Forelimb muscle (tissue), 1 donor: ENCODE measurements at places on chromosomes 7 and 10.

GRCh38 chr7:152354061-152354460 lies 81.7 kb downstream of the KMT2C start:
- DNase-seq, result no peak

- no peak for DNase-seq
Observed at GRCh38 chr7:26813432-26813831, 51.0 kb downstream of the SKAP2 start.

DNA sequence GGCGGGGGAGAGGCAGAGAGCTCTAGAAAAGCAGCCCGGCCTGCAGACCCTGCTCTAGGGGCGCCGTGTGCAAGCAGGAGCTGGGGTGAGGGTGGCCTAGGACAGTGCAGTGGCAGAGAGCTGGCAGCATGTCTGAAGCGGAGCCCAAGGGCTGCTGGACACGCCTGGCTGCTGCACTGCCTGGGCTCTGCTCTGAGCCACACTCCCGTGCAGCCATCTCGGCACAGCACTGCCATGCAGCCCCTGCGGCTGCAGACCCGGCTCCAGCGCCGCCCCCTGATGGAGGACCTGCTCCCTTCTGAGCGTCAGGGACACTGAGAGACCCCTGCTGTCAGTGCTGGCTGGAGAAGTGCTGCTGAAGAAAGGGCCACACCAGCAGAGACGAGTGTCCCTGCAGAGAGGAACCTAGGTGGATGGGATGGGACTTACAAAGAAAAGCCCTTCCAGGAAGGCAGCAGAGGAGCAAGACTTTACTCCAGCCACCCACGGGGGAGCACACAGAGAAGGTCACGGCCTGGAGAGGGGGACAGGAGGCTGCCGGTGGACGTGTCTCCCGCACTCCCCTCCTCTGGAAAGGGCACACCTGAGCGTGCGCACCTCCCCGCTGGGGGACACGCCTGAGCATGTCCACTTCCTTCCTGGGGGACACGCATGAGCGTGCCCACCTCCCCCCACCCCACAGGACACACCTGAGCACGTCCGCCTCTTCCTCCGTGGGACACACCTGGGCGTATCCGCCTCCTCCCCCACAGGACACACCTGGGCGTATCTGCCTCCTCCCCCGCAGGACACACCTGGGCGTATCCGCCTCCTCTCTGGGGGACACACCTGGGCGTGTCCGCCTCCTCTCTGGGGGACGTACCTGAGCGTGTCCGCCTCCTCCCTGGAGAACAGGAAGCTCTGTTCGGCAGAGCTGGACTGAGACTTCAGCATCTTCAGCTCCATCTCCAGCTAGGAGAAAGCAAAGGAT lies 252.9 kb downstream of the MAD1L1 start:
- DNase-seq, result no peak

DNA sequence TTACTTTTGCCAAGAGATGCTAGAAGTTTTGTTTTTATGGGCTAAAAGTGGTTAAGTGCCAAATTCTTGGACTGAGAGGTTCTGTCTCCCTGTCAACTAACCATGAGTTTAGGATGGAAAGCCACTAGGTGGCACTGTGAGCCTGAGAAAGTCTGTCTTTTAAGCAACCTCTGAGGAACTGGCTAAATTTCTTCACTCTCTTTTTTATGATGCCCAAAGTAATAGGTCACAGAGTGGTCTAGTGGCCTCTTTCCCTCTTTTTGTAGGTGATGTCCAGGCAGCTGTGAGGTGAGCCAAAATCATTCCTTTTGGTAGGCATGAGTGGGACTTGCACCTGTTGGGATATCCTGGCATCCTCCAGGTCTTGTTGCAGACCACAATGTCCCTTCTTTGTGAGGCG lies 56.8 kb downstream of the SND1 start:
- DNase-seq, result peak; percentile 56

- DNase-seq, result no peak
Observed at GRCh38 chr10:3469639-3470020, 297.0 kb upstream of the PITRM1 start.

- DNase-seq, result no peak
Observed at GRCh38 chr7:1533255-1533546, 2.7 kb downstream of the MAFK start.

DNA sequence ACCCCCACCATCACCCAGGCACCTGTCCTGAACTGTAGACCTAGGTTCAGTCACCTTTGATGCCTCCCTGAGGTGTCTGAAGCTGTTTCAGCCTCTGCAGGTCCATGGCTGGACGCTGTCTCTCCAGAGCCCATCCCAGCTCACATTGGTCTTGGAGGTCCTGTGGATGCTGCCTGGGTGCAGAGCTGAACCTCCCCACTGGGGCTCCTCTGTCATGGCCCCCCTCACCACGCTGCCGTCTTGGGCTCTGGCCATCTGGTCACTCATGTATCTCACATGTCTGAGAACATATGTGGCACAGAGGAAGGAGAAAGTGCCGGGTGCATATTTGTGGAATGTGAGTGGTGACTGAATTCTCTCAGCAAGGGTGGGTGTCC lies 108.9 kb downstream of the NKX6-2 start:
- no peak for DNase-seq

DNA sequence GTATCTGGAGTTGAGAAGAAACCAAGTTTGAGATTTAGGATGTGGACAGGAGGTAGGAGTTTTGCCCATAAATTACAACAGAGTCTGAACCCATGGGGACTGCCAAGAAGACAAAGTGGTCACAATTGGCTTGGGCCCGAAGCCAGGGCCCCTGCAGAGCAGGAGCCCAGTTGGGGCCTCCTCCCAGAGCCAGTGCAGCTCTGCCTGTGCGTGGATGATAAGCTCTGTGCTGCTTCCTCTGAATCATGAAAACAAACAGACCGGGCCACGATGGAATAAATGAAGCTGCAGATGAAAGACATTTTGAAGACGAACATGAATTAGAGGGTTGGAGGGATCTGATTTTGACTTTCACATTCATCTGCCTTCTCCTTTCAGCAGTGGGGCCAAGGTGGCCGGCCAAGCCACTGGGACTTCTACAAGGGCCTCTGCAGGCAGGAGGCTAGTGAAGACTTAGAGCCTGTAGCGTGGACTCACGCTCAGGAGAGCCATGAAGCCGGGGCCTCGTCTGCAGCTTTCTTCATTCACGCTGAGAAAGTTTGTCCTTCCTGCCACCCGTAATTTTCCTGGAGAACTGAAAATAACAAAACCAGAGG lies 156.8 kb upstream of the LYZL1 start:
- no peak for DNase-seq

- no peak for DNase-seq
Observed at GRCh38 chr10:24041034-24041433, 167.9 kb upstream of the KIAA1217 start.

DNA sequence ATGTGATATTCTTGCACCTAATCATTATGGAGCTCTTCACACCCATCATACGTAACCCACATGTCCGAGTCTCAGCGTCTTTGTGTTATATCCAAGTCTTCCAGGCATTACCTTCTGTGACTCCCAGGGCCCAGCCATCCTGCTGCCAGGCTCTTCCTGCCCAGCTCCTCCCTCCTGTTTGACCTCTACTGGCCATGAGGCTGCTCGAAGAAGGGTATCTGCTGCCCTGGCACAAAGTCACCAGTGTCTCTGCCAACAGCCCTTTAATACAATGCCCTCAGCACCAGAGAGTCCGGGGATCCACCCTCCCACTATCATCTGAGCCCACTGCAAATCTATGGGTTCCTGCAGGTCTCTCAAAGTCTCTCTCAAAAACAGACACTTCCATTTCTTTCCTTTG lies 65.3 kb upstream of the WAC start:
- no peak for DNase-seq
